ENCODE measurements at places on chromosomes 3 and 15. TPM values are rescaled to one million over a fixed set of nuclear protein-coding genes. Genes with fewer than 3 reads are reported as not detected.

DNA sequence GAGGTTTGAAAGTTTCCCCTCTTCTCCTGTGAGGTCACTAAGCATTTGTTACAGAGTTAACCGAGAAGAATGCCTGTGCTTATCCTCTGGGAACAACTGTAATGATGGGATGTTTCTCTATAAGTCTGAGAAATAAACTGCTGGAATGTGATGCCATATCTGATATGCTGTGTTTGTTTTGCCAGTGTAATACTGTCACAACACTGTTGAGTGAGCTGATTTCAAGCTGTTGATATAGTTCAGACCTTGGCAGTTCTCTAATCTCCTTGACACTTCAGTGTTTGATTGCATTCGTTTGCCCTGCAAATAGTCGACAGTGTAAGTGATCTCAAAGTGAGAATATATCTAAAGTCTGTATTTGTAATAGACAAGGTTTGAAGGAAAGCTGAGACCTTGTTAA is 73.3 kb downstream of the PTPRG start:
- DNase-seq: no peak

DNA sequence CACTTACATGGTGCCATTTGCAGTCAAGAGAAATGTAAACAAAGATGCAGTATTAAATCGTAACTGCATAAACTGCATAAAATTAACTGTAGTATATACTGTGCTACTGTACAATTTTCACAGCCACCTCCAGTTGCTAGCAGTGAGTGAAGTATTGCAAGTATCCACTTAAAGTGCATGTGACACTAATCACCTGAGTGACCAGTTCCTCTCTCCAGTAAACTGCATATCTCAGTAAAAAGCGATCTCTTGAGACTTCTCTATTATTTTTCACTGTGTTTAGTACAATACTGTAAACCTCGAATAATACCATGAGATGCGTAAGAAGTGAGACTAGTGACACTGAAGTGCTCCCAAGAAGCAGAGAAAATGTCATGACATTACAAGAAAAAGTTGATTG is 111.7 kb upstream of the PLXND1 start:
- DNase-seq: no peak

Gene GNB5
- total RNA-seq: 13.8 TPM

GRCh38 chr3:42983927-42984326 is 4.8 kb downstream of the GASK1A start:
- no peak for DNase-seq

Gene WDR49
- 2.2 TPM for total RNA-seq

Gene LMAN1L
- not detected for total RNA-seq

DNA sequence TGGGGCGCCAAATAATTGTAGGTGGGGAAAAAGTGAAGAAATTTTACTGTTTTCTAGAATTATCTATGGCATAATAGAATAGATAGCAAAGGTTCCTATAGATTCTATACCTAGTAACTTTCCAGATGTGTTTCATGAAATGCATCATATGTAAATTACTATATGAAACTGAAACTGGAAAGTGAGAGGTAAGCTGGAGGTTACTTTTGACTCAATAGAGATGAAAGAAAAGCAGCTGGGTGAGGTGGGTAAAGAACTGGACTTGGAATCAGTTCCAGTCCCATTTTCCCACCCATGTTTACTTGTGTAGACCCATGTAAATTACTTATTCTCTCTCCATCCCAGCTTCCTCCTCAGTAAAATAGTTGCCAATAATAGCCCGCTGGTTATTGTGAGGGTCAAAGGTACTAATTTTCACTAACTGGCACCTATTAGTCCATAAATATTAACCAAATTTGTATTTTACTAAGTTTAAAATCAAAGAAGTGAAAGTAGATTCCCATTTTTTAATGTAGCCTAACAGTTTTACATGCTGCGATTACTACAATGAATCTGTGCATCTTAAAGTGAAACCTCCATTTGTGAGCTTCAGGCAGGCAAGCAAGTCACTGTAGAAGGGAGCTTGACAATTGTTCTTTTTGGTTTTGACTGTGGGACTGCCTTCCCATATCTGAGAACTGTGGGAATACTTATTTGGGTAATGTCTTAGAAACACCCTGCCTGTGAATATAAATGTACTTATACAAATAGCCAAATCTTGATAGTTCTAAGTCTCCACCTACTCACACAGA is 312.1 kb downstream of the SLC9A9 start:
- no peak for DNase-seq

GRCh38 chr3:188084752-188085583 is 69.0 kb upstream of the LPP start:
- peak; percentile 16 for DNase-seq

Gene ITIH1
- not detected for total RNA-seq

DNA sequence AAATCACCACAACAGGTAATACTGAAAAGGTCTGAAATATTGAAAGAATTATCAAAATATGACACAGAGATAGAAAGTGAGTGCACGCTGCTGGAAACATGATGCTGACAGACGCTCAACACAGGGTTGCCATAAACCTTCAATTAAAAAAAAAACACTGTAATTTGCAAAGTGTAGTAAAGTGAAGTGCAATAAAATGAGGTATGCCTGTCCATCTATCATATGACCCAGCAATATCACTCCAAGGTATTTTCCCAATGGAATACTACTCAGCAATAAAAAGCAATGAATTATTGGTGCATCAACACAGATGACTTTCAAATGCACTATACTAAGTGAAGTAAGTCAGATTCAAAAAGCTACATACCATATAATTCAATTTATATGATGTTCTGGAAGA is 47.6 kb upstream of the SLC12A8 start:
- DNase-seq: no peak
